GM12878 (cell line): ENCODE measurements at places on chromosomes 3 and 15.

DNA sequence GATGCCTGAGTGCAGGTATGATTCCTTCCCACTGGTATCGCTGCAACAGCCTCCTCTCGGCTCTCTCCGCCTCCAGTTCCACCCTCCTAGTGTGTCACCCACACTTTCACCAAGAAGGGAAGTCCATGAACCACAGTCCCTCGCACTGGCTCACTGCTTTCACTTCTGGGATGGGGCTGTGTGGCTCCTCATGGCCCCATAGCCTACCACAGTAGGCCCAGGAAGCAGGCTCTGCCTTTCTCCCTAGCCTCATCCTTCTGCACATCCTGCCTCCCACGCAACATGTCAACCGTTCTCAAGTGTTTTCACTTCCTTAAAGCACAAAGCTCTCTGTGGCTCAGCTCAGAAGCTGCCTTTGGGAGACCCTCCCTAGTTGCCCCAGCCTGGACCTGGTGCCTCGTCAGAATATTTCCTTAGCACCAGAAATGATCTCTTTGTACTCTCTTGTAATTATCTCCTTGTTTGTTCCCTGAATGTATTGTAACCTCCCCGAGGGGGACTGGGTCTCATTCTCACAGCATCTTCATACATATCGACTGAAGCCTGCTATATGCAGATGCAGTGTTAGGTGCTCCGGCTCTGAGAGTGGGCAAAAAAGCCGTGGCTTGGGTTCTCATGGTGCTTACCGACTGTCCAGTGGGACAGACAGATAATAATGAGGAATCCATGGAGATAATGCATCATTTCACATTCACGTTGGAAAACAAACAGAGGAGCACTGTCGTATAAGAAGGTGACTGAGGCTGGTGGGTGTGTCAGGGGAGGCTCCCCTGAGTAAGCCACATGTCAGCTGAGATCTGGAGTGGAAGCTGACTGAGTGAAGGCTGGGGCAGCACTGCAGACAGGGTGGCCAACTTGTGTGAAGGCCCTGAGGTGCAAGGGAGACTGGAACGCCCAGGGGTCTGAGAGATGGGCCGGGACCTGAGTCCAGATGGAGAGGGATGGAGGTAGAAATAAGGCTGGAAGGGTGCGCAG is 107.1 kb downstream of the DGKG start:
- DNase-seq: peak; percentile 68

DNA sequence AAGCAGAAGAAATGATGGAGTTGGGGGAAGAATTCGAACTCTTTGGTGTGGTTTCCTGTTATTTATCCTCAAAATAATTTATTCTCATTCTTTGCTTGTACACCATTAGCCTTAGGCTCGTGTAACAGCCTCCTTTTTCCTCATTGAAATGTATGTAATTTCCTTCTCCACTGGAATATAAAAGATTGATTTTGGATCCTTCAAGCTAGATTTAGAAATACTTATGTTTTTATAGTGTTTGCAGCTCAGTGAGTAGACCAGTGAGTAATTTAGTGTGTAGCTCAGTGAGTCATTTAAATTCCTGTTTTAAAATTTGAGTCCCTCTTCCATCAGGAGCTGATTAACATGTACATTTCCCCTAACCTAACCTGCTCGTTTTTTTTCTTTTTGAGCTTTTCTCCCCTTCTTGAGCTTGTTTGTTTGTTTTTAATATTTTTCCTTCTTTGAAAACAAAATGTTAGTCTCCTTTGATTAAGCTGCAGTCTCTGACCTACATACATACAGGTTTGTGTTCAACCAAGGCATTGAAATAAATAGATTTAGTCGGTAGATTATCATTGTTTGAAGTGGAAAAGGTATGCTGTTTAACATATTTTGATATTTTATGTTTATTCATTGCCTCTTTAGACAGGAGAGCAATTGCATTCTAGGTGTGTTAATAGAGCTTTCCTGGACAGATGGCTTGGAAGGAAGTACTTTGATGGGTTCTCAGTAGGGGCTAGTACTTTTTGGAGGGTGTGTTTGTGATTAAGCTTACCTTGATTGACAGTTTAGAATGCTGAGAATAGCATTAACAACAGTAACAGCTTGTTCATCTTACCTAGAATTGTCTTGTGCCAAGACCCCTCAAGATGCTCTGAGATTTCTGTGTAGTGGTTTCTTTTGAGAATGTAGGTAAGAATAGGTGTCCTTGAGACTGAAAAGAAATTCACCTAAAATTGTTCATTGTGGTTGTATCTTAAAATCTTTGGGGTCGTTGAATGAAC is 5.9 kb downstream of the USP3 start:
- DNase-seq: no peak

DNA sequence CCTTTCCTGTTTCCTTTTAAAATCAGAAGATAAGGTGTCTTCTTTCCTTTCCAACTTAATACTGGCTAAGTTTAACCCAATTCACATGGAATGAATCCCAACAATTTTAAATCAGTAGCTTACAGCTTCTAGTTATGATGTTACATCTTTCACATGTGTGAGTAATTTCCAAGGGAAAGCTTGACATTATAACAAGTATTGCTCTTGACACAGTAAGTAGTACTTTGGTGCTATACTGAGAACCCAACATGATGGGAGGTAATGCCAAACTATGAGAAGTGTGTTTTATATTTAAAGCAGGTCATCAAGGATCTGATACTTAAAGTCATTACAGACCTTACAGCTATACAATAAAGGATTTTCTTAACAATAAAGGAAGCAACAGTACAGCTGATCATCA is 29.1 kb downstream of the RABL3 start:
- DNase-seq: no peak

GRCh38 chr3:14925729-14926591 is 21.4 kb upstream of the NR2C2 start:
- no peak for DNase-seq

DNA sequence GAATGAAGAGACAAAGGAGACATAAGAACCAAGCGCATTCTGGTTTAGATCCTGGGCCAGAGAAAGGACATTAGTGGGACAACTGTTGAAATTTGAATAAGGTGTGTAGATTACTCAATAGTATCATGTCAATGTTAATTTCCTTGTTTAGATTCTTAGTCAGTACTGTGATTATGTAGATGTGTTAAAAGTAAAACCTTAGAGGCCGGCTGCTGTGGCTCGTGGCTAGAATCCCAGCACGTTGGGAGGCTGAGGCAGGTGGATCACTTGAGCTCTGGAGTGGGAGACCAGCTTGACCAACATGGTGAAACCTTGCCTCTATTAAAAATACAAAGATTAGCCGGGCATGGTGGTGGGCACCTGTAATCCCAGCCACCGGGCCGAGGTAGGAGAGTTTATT is 26.7 kb downstream of the CYP8B1 start:
- DNase-seq: no peak

DNA sequence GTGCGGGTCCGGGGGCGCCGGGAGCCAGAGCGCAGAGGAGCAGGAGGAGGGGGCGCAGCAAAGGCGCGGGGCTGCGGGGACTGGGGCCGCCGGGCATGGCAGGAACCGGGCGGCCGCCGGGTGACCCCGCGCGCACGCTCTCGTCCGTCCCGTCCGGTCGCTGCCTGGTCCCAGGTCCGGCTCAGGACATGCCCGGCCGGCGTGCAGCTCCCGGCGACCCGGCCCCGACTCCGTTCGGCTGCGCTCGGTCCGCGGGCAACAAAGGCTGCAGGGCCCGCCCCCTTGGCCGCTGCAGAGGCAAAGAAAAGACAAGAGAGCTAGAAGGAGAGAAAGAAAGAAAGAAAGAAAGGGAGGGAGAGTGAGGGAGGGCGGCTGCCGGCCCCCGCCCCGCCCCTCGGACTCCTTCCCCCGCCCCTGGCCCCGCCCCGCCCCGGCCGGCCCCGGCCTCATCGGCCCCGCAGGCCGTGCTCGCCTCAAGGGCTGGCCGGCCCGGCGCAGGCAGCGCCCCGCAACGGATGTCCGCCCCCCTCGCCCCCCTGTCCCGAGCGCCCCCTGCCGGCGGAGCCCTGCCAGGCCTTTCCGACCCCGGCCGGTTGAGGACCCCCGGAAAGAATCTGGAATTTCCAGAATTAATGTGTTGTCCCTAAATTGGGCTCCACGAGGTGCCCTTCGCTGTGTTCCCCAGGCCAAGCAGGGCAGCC is at the start of gene ADAMTS7:
Gene ADAMTS7, minus strand, starts transcription at position 341 of the 701 bp plus-strand sequence. Its CDS starts 244 bp downstream, at position 97.
- DNase-seq: no peak

GRCh38 chr15:33503681-33504080 is 192.9 kb downstream of the RYR3 start:
- no peak for DNase-seq

GRCh38 chr3:66435989-66436388 is 64.8 kb downstream of the LRIG1 start:
- no peak for DNase-seq
